ENCODE measurements at places on chromosomes 3 and 15.

DNA sequence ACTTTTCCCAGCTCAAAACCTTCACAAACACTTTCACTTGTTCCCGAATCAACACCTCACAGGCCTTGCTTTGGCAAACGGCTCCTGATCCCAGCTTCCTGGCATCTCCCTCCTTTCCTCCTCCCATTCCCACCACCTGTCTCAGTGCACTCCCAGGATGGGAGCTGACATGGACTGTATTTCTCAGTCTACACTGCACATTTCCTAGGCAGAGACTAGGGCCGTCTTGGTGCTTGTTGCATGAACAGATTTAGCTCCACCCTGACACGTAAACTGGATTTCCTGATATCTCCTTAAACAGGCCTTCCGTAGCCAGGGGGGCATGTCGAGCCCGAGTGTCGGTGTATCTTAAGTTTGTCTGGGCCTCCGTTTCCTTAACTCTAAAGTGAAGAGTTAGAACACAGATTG, 790 bp upstream of the WHAMM start:
- no peak for DNase-seq

DNA sequence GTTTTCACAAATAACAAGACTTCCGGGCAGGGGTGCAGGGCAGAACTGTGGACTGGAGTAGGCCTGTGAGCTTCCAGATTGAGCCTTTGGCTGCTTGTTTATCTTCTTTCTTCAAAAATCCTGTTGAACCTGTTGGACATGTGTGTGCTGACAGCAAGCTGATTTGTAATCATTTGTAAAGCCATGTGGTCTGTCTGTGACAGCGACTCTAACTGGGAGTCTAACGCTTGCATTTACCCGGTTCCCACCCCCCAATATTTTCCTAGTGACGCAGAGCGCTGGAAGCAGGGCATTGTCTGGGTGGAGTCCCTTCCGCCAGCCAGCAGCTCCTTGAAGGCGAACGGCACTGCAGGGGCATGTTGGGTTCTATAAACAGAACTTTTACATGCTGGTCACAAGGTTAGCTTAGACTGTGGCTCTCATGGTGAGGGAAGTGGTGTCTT, 85.7 kb upstream of the MYZAP start:
- peak; percentile 97 for DNase-seq

- no peak for DNase-seq
Observed at GRCh38 chr3:98612996-98613517, 19.6 kb upstream of the CPOX start.

DNA sequence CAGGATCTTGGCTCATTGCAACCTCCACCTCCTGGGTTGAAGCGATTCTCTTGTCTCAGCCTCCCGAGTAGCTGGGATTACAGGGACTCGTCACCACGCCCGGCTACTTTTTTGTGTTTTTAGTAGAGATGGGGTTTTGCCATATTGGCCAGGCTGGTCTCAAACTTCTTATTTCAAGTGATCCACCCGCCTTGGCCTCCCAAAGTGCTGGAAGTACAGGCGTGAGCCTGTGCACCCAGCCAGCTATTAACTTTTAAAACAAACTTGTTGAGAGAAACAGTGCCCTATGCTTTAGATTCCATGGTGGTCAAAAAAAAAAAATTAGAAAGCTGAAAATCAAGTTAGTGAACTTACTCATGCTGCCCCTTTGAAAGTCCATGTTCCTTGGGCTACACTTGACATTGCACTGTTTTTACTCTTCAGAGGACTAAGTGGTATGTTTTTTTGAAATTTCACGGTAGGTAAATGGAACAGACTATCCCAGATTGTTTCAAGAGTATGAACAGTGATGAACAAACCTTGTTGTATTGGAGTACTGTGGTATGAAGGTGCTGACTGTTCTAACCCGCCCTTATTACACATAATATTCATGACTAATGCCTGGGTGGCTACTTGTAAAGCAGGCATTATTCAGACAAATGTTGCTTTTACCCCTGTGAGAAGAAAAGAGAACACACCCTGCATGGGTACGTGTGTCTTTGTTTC, 206.9 kb downstream of the KLHL25 start:
- DNase-seq, result no peak

DNA sequence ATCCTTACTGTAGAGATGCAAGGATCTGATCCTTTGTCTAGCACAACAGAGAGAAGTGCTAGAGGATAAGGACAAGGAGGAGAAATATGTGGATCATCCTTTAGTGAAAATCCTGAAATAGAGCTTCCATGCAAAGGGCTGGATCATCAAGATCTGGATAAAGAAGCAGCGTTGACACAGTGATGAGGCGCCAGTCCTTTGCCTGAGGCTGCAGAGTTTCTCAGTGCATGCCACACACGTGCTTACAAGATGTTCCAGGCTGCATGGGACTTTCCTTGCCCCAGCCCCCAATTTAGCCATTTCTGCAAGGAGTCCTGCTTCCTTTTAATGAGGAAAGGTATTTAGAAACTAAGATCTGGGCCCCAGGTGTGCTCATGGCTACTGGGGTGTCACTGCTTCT, 7.2 kb upstream of the ABTB1 start:
- DNase-seq, result no peak

- no peak for DNase-seq
Observed at GRCh38 chr3:131744765-131745164, 242.0 kb upstream of the MRPL3 start.

DNA sequence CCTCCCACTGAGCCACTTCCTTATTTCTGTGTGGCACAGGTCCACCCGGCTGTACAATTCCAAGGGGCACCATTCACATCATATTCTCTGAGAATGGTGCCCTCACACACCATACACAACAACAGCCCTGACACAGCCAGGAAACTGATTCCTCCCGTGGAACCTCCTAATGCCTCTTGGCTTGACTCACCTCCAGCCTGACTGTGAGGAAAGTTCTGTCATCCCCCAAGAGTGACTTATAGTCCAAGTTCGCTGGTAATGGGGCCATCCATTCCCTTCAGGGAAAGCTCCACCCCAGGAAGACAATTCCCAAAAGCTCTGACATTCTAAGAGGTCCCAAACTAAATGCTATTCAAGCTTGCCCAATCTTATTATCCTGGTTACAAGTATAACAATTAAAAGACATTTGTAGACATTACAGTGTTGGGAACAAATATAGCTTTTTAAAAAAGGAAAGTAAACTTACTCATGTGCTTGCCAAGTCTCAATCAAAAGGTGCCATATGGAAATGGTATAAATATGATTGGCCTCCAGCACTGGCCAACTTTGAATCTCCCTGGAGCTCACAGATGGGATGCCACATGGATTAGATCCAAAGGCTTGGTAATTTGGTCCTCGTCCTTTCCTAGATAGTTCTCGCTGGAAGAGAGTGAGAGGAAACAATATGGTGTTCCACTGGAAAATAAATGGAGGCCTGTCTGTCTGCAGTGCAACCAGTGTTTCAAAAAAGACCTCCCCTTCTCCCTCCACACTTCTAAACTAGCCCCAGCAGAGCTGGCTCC, 56.3 kb upstream of the PSMD6 start:
- no peak for DNase-seq

All from NCI-H510A treated with DMSO at 0.1 percent for 48 hours (cell line).